ENCODE measurements at places on chromosomes 2 and 18.

GRCh38 chr2:88090446-88091283 lies 23.0 kb downstream of the SMYD1 start:
- DNase-seq, result no peak

DNA sequence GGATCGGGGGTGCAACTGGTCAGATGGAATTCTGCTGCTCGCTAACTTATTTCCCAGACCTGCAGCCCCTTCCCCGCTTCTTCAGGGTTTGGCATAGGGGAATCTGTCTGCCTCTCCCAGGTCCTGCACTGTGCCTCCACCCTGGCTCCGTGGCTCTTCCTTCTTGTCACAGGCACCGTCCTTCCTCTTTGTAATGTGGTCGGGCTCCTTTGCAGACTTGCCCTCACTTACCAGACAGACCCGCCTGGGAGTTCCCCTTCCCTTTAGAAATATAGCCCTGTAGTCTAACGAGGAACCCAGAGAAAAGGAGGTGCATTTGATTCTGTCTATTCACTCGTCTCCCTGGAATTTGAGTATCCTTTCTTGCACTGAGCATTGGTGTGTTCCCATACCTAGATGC lies 63.9 kb upstream of the PAX8 start:
- no peak for DNase-seq

GRCh38 chr2:113182471-113183260 lies 8.9 kb downstream of the PSD4 start:
- no peak for DNase-seq

GRCh38 chr2:168658706-168659105 lies 143.7 kb upstream of the NOSTRIN start:
- no peak for DNase-seq

DNA sequence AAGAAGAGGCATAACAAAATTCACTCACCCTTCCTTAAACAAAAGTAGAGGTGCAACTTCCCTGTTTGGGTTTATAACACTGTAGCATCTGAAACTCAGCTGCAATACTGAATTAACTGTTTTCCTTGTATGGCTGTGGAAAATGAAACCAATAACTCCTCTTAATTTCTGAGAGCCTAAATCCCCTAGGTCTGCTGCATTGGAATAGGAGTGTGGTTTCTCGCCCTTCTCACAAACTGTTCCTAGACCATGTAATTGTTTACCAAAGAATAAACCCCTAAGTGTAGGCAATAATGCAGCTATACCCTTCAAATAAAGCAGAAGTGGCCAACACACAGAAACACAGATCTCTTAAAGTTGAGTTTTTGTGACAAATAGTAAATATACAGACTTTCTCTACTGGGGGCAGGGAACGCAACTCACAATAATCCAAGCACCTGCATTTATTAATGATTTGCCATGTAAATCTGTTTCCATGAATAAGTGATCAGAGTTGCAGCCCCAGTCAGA lies 52.0 kb downstream of the RASGRP3 start:
- no peak for DNase-seq

- DNase-seq, result no peak
Observed at GRCh38 chr2:91442246-91442905, 2750.9 kb downstream of the RPIA start.

GRCh38 chr2:214737188-214737587 lies 72.3 kb downstream of the BARD1 start:
- no peak for DNase-seq

GRCh38 chr2:150626934-150627411 lies 139.5 kb upstream of the RND3 start:
- DNase-seq, result no peak

DNA sequence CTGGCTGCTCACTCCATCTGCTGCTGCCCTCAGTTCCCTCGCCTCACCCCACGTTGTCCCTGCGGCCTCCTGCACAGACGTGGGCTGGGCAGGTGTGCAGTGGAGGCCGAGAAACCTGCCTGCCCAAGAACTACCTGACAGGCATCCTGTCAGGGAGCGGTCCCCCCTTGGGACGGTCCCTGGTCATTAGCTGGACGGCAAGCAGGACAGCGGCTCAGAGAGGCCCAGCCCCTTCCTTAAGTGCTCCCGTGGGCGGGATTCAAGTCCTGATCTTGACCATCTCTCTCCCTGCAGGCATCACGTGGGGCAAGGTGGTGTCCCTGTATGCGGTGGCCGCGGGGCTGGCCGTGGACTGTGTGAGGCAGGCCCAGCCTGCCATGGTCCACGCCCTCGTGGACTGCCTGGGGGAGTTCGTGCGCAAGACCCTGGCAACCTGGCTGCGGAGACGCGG lies 11.3 kb downstream of the BOK start:
- DNase-seq, result no peak

GRCh38 chr18:76251691-76252090 lies 243.4 kb downstream of the ZNF516 start:
- no peak for DNase-seq

- no peak for DNase-seq
Observed at GRCh38 chr2:126751477-126751876, 95.5 kb downstream of the GYPC start.

DNA sequence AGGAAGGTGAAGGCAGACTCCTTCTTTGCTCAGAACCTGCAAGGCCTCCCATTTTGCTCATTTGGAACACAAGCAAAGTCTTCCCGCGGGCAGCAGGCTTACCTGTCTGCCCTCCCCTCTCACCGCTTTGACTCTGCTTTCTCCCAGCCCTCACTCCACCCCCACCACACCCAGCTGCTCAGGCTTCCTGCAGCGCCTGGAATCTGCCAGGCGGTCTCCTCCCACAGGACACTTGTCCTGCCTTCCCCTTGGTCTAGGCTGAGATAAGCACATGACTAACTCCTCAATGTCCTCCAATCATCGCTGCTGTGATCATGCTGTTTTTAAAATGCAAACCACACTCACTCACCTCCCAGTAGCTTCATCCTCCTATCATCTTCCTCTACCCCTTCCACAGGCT lies 430.0 kb downstream of the ZNF516 start:
- DNase-seq, result no peak

DNA sequence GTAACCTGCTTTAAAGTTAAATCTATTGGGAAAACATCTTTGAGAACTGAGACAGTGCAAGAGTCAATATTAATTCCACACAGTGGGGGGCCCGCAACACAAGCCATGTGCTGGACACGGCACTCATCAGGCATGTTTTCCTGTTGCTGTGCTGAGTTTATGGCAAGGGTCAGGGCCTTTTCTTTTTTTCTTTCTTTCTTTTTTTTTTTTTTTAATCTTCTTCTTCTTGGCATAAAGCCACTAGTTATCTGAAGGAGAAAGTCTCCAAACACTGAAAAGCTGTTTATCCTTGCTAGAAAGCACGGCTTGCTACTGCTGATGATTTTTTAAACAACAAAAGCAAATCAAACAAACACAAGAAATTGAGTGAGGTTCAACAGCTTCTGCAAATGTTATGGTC lies 252.1 kb downstream of the ZNF521 start:
- DNase-seq, result peak; percentile 53

- DNase-seq, result peak; percentile 99
Observed at GRCh38 chr2:3585261-3586109, 9.4 kb upstream of the COLEC11 start.

GRCh38 chr2:194619366-194619765 lies 1037.7 kb upstream of the SLC39A10 start:
- no peak for DNase-seq

GRCh38 chr18:31104444-31104843 lies 2.2 kb upstream of the DSC2 start:
- DNase-seq, result no peak

GRCh38 chr2:230711224-230711623 lies 1.4 kb upstream of the CAB39 start:
- DNase-seq, result no peak

GRCh38 chr2:149741646-149742045 lies 154.1 kb upstream of the MMADHC start:
- DNase-seq, result peak; percentile 96

DNA sequence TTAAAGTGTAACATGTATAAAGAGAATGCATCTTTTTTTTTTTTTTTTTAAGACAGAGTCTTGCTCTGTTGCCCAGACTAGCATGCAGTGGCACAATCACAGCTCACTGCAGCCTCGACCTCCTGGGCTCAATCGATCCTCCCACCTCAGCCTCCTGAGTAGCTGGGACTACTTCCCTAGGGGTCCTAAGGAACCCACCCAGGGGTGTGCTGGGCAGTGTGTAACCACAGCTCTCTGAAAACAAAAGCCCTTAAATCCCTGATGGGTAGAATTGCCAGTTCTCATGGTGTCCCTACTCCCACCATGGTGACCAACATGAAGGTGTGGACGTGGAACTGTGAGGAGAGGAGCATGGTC lies 105.6 kb upstream of the ST3GAL5 start:
- no peak for DNase-seq

DNA sequence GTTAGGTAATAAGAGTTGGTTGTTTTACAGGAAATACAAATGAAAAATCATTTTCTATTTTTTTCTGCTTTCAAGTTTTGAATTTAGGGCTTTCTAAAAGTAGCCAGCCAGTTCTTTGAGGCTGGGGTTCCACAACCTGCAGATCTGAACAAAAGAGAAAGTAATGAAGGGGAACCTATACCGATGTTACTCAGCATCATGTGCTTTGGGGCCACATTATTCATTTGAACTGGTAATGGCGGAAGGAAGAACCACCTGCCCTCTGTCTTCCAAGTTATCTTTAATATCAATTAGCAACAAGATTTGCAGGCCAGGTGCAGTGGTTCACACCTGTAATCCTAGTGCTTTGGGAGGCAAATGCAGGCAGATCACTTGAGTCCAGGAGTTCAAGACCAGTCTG lies 12.9 kb upstream of the MRO start:
- no peak for DNase-seq

DNA sequence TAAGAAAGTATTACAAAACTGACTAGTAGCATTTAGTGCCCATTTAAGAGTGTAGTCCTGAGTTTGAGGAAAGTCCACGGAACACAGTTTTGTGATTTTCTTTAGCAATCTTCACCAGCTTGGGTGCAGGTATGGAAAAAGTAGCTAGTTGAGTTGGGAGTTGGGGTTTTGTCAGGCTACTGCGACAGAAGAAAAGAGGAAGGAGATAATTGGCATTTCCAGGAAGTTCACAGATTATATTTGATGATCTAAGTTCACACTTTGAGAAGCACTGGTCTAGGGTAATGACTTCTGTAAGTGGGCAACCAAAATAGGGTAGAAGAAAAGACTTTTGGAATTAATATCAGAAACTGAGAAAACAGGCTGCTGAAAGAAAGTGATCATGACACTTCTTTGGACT lies 52.1 kb downstream of the VIL1 start:
- DNase-seq, result no peak
